ENCODE measurements at places on chromosomes 12 and 14. TPM values are rescaled to one million over a fixed set of nuclear protein-coding genes. Genes with fewer than 3 reads are reported as not detected.
A peak's percentile ranks its signal among the peaks of the same experiment; 100 is the strongest.

GRCh38 chr12:100795174-100795799 lies 711 bp downstream of the ANO4 start:
- DNase-seq: no peak

DNA sequence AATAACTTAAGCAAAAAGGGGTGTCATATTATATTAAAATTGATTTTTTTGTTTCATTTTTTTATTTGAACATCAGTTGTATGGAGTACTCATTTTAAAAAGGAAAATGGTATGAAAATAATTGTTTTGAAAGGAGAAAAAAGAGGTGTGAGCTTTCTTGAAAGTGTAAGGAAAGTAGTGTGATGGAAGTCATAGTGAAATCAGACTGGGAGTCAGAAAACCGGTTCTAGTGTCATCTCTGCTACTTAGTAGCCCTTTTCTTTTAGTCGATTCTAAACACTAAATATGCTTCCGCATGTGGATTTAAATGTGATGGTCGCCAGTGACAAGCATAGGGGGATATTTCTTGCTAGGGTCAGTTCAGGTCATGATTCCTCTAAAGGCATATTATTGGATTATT lies 1.8 kb upstream of the DYRK2 start:
- no peak for DNase-seq

DNA sequence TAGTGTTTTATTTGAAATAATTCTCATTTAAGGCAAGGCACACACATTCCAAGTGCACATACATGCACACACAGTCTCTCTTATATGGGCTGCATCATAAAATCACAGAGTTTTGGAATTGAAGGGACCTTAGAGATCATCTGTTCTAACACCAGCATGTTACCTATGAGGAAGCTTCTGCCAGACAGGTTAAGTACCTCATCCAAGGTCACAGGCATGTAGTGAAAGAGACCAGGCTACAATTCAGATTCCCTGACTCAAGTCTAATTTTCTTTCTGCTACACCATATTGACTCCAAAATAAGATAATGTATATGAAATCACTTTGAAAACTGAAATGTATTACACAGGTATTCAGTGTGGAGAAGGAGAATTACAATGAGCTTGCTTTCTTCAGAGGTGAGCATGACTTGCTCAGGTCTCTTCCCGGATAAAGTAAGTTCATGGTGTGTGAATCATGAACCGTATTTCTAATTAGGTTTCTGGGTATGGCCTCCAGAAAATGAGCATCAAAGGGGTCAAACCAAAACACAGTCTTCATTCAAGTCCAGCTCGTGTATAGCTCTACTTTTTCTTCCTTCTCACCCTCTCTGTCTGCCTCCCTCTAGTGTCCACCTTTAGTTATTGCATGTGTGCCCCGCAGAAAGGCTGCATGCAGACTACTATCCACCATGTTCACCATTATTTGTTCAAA lies 411.9 kb downstream of the FUT8 start:
- no peak for DNase-seq

DNA sequence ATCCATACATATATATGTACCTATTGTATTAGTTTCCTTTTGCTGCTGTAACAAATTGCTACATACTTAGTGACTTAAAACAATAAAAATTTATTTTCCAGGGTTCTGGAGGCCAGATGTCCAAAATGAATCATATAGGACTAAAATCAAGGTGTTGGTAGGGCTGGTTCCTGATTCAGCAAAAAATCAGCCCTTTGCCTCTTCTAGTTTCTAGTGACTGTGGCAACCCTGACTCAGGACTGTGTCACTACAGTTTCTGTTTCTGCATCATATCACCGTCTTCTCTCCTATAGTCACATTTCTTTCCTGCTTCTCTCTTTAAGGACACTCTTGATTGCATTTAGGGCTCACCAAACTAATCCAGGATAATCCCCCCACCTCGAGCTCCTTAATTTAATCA lies 386.3 kb upstream of the TBX3 start:
- no peak for DNase-seq

GRCh38 chr14:93003945-93004698 lies 81.2 kb downstream of the CHGA start:
- no peak for DNase-seq

GRCh38 chr12:59472273-59472672 lies 123.6 kb upstream of the SLC16A7 start:
- DNase-seq: no peak

GRCh38 chr12:5335069-5335468 lies 96.8 kb upstream of the NTF3 start:
- no peak for DNase-seq

DNA sequence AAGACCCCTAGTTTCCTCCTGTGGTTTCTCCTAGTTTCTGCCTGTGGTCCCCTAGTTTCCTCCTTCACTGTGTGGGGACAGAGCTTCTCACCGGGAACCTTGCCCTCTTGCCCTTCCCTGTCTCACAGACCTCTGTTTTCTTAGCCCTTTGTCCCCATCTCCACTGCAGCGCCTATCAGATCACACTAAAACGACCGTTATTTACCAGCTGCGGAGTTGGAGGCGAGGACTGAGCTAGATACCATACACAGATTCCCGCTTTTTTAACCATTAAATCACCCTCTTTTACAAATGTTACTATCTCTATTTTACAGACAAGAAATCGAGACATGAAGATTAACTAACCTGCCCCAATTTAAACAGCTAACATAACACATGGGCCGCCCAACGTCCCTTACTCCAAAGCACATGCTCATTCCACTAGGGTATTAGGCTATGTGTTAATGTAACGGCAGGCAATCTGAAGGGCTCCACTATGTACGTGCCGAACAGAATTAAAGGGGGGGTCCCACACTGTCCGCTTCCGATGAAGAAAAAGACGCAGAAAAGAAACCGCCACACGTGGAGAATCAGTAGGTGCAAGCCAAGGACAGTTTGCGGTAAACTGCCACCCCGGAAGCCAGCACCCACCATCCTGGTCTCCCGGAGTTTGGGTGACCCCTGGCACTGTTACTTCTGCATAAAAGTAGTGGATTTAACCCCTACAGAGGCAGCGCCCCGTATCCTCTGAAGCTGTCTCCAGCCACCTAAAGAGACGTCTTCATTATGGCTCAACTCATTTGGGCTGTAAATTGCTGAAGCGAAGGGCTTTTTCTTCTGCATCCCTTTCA lies 1.9 kb upstream of the FKBP4 start:
- DNase-seq: no peak

- no peak for DNase-seq
Observed at GRCh38 chr12:18971932-18972331, 157.6 kb upstream of the PLEKHA5 start.

DNA sequence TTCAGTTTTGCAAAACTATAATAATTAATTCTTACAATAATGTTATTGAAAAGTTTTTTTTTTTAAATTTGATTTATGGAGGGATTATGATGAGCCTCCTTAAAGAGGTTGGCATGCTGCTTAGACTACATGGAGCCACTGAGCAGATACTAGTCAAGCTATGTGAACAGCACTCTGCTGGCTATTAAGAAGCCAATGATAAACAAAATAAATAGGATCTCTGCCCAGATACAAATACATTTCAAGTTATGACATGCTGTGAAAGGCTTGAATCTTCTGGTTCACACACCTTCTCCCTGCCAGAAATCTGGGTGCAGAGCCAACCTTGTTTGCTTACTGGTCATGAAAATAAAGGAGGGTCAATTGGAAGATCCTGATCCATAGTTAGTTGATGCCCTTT lies 107.4 kb upstream of the NAV3 start:
- no peak for DNase-seq

- no peak for DNase-seq
Observed at GRCh38 chr14:61620130-61620946, 75.0 kb upstream of the HIF1A start.

GRCh38 chr12:50537538-50537919 lies 32.7 kb downstream of the DIP2B start:
- no peak for DNase-seq

GRCh38 chr12:104083769-104084475 lies 19.6 kb downstream of the HCFC2 start:
- no peak for DNase-seq

DNA sequence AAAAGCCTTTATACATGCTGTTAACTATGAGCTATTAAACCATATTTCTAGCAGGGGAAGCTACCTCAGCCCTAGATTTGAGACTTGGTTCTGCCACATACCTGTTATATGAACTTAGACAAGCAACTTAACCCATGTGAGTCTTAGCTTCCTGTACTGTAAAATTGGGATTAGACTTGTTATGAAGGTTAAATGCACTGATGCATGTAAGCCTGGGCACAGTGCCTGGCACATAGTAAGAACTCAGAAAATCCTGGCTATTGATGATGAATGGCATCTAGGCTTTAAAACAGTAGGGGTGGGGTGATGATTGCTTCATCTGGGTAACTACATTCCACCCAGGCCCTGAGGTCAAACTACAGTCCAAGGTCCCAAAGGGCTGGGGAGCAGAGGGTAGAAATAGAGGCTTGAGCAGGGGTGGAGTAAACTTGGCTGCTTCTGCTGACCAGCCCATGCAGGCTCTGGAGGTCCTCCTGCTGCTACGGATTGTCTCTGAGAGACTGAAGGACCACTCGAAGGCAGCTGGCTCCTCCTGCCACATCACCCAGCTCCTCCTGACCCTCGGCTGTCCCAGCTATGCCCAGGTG lies 11.3 kb downstream of the ESPL1 start:
- DNase-seq: no peak

GRCh38 chr12:60278209-60278608 lies 682.4 kb downstream of the SLC16A7 start:
- DNase-seq: no peak

GRCh38 chr12:77914081-77914488 lies 83.4 kb downstream of the NAV3 start:
- no peak for DNase-seq

DNA sequence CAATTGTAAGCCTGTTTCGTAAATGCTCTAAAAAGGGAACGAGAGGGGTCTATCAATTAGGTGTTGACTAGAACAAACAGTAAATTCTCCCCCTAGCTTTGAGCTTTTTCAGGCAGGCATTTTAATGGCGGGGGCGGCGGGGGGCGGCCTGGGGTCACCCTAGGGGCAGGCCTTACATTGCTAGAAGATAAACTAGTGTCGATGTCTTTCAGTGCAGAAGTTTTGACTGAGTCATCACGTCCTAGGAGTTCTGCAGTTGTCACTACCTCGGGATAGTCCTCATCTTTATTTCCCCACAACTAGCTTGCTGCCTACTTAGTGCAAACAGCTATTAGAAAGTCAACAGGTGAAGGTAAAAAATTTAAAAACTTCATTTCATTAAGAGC lies 1.6 kb downstream of the ATP6V1D start:
- DNase-seq: no peak

GRCh38 chr14:22482782-22483553 lies 106.1 kb downstream of the DAD1 start:
- DNase-seq: no peak

- DNase-seq: peak; percentile 63
Observed at GRCh38 chr12:130990034-130990433, 36.3 kb downstream of the ADGRD1 start.

DNA sequence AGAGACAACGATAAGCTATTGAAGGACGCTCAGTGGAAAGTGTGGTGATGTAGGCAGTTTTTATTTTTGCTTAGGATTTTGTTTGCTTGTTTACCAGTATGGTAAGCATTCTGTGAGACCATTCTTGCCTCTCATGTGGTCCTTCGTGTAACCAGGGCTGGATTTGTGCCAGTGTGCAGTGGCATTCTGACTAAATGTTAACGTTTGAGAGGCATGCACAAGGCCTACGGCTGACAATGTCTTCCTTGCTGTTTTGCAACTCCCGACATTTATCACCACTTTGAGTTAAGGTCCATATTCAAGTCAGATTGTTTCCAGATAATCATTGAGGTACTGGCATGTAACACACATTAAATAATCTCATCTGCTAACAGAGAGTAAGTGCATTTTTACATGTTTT lies 102.3 kb upstream of the BCAT1 start:
- no peak for DNase-seq

GRCh38 chr12:77070382-77070781 lies 5.0 kb upstream of the E2F7 start:
- DNase-seq: no peak

GRCh38 chr12:67437011-67437410 lies 167.9 kb downstream of the CAND1 start:
- no peak for DNase-seq

GRCh38 chr14:78245238-78245637 lies 75.1 kb downstream of the NRXN3 start:
- no peak for DNase-seq

DNA sequence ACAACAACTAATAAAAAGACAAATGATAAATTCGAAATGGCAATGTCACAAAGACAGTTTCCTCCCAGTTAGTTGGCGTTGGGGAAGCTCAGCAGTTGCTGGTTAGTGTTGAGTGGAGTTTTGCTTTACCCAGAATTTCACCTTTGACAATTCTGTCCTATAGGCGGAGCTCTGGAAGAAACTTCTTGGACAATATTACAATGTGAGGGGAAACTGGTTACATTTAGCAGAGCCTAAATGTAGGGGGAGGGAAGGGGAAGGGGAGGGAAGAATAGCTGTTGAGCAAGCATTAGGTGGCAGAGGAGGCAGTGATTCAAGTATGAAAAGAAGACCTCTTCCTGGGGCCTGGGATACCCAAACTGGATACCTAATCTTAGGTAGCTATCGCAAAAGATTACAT lies 51.4 kb downstream of the BDKRB1 start:
- no peak for DNase-seq

GRCh38 chr14:92058006-92058917 lies 18.4 kb upstream of the TRIP11 start:
- DNase-seq: no peak

DNA sequence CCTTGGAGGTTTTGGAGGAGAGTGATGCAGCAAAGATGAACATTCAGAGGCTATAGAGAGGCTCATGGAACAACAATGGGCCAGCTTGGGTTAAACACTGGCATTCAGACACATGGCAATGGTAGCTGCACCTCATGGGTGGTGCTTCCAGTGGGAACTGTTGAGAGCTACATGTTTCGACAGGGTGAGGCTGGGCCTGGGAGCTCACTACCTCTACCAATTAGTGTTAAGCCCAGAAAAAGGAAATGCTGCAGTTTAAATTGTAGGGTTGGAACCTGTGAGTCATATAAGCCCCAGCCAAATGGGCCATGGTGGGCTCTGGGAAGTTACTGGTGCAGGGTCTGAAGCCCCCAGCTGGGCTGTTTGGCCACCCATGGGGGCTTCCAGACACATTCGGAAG lies 279.7 kb downstream of the ZFP36L1 start:
- no peak for DNase-seq

GRCh38 chr12:92493816-92494215 lies 209.0 kb upstream of the PLEKHG7 start:
- no peak for DNase-seq

- DNase-seq: peak; percentile 75
Observed at GRCh38 chr12:53380794-53381730, 1.1 kb downstream of the SP1 start.

- peak; percentile 94 for DNase-seq
Observed at GRCh38 chr14:93759719-93760307, 28.5 kb downstream of the PRIMA1 start.

- no peak for DNase-seq
Observed at GRCh38 chr12:115336506-115336905, 652.5 kb upstream of the TBX3 start.

GZMH gene
- not detected for total RNA-seq

ZNF140 gene
- total RNA-seq: 12.4 TPM

NGB gene
- total RNA-seq: 9.4 TPM

EXOC3L4 gene
- 0.41 TPM for total RNA-seq

PLCZ1 gene
- not detected for total RNA-seq

ZFHX2 gene
- 0.33 TPM for total RNA-seq

PGF gene
- 3.6 TPM for total RNA-seq

PCK2 gene
- 7.1 TPM for total RNA-seq

RARG gene
- 14.3 TPM for total RNA-seq

SMIM41 gene
- 0.41 TPM for total RNA-seq

CLECL1 gene
- not detected for total RNA-seq

KCNA5 gene
- 20.2 TPM for total RNA-seq

INHBC gene
- not detected for total RNA-seq

All from sigmoid colon (tissue), 7 donors.